Aorta (tissue), 5 donors: ENCODE measurements at places on chromosomes 5 and 9. TPM values are rescaled to one million over a fixed set of nuclear protein-coding genes. Genes with fewer than 3 reads are reported as not detected.

- no peaks in the 10 kb centered on the region for H3K36me3 ChIP-seq
- no peak overlapping the region for H3K27ac ChIP-seq
- H3K4me1 ChIP-seq, result no peaks in the 10 kb centered on the region
- H3K4me3 ChIP-seq, result no peak overlapping the region
Measured at GRCh38 chr5:127153521-127153920, 80.2 kb upstream of the C5orf63 start.

DNA sequence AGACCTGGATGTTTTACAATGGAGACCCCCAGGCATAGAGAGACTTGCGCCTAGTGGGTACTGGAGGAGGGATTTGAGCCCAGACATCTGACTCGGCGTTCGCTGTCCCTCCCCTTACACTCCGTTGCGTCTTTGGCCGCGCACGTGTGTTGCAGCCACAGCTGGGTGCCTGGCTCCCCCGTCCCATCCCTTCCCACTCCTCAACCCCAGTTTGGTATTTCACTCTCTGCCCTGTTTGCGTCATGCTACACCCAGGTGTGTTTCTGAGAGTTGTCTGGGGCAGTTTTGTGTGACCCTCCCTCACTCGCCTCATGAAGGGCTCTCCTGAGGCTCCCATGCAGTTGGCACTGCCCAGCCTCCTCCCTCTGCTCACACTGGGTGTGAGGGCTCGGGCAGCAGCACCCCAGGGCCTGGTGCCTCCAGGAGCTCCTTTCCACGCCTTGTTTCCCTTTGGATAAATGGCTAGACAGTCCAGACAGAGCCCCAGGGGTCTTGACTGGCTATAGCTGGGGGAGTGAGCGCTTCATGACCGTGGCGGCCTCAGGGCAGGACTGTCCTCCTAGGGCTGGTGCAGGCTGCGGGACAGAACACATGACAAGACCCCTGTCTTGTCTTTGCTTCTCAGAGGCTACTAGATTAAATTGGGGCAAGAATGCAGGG lies 13.6 kb downstream of the TCF7 start:
- H3K27ac ChIP-seq, result no peak overlapping the region
- H3K4me1 ChIP-seq, result no peaks in the 10 kb centered on the region
- no peaks in the 10 kb centered on the region for H3K36me3 ChIP-seq
- H3K27me3 ChIP-seq, result no peaks in the 10 kb centered on the region
- DNase-seq, result no peak
- no peak overlapping the region for H3K4me3 ChIP-seq

MARCOL gene
- not detected for total RNA-seq

DNA sequence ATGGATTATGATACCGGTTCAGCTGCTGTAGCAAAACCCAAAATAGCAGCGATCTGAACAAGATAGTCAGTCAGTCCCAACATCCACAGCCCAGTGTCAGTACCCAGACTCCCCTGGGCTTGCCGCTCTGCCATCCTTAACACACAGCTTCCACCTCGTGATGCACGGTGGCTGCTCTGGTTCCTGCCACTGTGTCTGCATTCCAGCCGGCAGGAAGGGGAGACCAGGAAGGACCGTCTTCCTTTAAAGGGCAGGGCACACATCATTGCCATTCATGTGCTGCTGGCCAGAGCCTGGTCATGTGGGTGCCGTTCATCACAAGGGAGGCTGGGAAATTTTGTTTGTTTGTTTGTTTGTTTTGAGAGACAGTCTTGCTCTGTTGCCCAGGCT lies 131.0 kb upstream of the IER5L start:
- no peak overlapping the region for H3K4me3 ChIP-seq
- no peak overlapping the region for H3K27ac ChIP-seq
- no peaks in the 10 kb centered on the region for H3K4me1 ChIP-seq
- no peaks in the 10 kb centered on the region for H3K27me3 ChIP-seq
- H3K36me3 ChIP-seq, result no peaks in the 10 kb centered on the region

DNA sequence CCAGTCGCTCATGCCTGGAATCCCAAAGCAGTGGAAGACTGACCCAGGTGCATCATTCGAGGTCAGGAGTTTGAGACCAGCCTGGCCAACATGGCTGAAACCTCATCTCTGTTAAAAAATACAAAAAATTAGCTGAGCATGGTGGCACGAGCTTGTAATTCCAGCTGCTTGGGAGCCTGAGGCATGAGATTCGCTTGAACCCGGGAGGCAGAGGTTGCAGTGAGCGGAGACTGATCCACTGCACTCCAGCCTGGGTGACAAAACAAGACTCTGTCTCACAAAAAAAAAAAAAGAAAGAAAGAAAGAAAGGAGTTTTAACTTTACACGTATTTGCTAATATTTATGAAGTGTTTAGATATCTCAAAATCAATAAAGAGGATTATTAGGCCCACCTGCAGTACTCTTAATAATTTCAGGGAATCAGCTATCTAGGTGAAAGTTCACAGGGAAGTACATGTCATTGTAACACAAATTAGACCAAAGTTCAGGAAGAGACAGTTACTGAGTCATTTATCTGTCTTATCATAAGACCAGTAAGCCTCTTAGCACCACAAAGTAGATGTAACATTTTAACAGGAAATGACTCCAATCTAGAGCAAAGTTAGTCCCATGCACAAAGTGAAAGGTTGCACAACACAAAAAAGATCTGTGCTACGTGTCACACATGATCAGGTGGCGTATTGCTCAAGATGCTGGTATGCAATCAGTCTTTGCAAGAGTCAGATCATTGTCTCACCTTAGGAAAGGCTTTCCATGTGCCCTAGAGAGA lies 34.1 kb upstream of the PLIN2 start:
- no peak for DNase-seq
- H3K36me3 ChIP-seq, result no peaks in the 10 kb centered on the region
- no peaks in the 10 kb centered on the region for H3K27me3 ChIP-seq
- H3K4me3 ChIP-seq, result no peak overlapping the region

ZSWIM6 gene
- 21.8 TPM for total RNA-seq
